ENCODE measurements at places on chromosomes 5 and 9.

- DNase-seq, result no peak
Observed at GRCh38 chr5:92703976-92704375, 877.0 kb downstream of the NR2F1-AS1 start.

DNA sequence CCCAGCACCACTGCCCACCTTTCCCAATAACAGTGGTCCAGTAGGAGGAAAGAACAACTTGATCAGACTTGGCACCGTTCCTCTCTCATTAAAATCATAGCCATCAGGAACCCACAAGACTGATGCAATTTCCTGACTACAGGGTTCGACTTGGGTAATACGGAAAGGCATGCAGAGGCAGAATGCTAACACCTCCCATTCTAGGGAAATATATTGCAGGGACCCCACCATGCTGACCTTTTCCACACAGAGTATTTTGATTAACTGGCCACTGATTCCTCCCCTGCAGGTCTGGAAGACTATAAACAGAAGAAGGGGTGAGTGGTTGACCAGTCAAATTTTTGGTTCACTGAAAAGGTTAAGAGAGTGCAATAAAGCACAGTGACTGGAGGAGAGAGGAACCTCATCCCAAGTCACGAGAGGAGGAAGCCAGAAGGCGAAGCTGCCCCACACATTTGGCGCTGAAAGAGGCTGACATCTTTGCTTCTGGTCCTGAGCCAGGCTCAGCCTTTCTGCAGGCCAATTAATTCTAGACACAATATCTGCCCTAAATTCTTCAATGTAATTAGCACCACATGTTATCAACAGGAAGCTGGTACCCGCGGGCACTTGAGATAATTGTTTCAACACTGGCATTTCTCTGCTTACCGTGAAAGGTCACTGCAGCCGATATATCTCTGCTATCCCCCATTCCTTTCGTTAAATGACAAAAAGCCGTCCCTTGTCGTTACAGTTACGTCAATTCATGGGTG, 64.7 kb upstream of the SPOCK1 start:
- peak; percentile 81 for DNase-seq

DNA sequence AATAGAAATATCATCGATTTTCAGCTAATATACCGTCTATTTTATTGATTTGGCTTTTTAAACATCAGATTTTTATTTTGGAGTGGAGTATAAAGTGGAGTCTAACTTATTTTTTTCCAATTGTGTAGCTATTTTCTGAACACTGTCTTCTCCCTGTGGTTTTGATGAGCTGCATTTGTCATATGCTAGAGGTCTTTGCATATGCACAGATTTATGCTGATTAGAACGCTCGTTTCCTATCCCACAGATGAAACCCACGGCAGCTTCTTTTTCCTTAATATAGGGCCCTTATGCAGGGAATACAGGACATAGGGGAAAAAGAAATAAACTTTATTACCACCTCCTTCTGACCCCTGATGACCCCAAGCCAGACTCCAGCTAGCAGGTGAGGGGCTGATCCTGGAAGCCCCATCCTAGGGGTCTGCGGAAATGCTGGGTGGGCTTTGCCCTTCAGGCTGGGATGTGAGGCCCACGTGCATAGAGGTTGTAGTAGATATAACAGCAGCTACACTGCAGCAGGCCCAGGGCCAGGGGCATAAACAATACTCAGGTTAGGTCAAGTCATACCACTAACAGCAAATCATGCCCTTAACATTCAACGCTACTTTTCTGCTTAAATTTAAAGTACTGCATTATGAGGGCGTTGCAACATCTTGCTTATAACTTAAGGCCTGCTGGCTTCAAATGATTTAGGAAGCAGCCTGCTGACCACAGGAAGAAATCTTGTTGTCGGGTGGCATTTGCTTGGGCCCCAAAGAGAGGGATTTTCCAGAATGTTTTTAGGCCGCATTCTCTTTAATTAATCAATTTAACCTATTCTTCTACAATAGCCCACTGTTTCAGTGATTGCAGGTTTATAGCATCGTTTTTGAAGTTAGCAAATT, 28.5 kb downstream of the MVB12B start:
- DNase-seq, result no peak

DNA sequence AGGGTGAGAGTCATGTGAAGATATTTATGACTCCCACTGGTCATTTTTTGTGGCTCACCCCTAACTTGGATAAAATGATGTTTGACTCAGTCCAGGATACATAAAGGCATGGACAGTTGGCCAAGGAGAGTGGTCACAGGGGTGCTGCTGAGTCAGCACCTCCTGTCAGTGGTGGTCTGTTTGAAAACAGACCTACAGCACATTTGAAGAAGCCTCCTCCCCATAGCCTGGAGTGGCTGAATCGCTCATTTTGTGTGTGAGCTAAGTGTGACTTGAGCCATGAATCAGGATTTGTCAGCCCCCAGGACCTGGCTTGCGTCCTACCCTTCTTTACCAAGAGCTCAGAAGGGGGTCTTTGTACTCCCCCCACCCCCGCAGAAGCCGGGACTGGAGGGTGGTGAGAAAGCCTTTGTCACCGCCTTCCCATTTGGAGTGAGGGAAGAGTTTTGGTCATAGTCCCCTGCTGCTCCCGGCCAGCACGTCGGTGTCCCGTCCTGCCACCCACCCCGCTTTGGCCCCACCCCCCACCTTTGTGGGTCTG, 35.6 kb downstream of the TRIO start:
- no peak for DNase-seq

DNA sequence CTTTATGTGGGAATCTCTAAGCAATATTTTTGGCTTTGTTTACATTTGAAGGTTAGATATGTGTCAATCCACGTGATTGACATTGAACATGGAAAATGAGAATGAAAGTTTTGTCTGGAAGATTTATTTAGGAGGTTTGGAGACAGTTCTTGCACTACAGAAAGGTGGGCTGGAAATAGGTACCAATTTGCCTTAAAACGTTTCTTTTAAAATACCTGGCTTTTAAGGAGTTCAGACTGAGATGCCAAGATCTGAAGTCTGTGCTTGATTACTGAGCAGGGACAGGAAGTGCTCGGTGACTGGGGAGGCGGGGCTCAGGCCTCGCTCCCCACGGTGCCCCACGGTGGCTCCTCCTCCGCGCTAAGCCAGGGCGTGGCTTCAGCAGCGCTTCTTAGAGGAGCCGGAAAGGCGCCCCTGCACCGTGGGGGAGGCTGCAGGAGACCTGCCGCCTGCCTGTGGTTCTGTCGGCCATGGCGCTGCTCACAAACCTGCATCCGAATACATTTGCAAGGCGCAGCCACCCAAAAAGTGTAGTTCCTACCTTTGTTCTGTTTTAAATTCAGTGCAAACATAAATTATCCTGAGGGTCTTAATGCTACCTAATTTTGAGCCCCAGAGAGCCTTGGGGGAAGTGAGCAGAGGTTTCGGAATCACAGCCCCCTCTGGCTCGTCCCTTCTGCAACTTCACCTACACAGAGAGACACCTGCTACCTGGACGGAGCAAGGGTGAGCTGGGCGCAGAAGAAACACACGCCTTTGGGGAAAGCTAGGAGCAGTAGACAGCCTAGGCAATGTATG, 49.2 kb downstream of the USP20 start:
- DNase-seq, result peak; percentile 62

DNA sequence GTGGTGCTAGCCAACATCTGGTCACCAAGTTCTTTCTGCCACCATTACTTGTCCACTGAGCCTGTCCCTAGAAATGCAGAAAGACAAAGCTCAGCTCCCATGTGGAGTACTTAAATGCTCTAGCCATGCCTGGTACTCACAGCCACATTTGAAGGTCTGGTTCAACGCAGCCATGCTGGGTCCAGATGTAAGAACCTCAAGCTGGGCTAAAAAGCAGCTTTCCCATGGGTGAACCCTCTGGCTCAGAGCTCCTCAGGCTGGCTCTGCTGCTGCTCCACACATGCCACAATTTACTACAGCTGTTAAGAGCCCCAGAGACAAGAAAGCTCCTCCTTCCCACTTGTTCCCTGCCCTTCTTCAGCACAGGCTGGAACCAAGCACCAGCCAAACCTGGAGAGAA, 97.1 kb upstream of the LRRTM2 start:
- DNase-seq, result peak; percentile 63

GRCh38 chr5:59174248-59174844, 591.5 kb downstream of the RAB3C start:
- DNase-seq, result peak; percentile 48

- peak; percentile 72 for DNase-seq
Observed at GRCh38 chr5:119302916-119303897, 52.6 kb upstream of the TNFAIP8 start.

DNA sequence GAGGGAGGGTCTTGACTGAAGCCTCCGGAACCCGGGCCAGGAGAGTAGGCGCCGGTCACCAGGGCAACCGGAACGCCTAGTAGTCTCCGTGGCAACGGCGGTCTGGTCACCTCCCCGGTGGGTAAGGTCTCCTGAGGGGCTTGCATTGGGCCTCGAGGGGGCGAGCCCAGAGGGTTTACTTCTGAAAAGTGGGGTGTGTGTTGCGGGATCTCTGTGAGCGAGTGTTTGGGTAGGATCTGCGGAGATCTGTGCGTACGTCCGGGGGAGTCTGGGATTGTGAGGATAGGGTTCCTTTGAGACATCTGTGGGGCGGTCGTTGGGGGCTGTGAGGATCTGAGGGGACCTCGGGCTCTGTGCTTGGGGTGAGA, at the start of gene FAM221B:
Gene FAM221B, minus strand, starts transcription at position 17 of the 368 bp plus-strand sequence. CDS start 2,571 bp downstream, outside the sequence.
- no peak for DNase-seq

DNA sequence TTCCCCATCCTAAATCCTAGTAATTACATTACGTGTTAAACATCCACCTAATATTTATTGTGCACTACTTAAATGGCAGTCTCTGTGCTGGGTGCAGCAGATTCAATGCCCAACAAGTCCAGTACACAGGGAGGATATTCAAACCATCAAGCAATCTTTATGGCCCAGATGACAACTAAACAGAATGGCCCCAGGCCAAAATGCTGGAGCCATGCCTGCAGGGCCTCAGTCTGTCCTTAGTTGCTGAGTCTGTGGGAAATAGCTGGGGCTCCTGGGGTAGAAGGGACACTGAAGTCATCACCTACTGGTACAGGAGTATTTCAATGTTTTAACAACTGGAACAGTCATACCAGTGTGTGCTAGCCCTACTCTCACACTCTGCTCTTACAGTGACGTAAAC, 153.5 kb downstream of the ZNF608 start:
- DNase-seq, result no peak

- no peak for DNase-seq
Observed at GRCh38 chr5:100574716-100575115, 39.5 kb downstream of the FAM174A start.

DNA sequence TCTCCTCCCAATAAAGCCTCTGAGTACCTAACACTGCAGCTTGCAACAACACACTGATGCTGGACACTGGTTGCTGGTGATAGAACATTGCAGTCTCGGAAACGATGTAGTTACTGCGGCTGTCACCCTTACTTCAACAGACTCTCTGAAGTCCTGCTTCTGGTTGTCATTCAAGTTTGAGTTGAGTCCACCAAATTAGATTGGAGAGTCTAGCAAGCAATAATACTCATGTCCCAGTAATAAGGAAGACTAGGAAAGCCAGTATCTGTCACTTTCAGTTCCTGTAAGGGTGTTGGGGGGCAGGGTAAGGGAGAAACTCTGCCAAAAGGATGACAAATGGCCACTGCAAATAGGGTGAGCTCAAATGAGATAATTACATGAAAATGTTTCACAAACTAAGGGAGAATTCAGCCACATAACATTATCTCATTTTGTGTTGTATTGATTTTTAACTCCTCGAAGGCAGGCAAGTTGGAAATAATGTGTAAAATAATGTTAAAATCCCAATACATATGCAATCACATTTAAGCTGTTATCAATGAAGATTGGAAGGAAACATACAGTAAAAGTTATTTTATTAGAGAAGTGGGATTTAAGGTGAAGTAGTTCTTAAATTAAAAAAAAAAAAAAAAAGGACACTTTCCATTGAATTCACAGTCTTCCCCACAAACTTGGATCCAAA, 849 bp upstream of the IFT74 start:
- no peak for DNase-seq

DNA sequence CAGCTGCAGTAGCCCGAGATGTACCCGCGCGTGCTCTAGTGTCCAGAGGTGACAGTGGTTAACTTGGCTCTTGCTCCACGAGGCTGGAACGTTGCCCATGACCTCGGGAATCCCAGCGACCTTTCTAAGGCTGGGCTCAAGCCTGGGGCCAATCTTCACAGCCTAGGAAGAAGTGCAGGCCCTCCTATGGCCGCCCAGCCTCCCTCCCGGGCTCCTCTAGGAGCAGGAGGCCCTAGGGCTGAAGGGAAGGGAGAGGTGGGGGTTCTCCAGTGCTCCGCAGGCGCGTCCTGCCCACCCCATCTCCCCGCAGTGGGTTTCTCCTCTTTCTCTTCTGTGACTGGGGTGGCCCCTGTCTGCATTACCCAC, 13.3 kb downstream of the NR2F1 start:
- no peak for DNase-seq

DNA sequence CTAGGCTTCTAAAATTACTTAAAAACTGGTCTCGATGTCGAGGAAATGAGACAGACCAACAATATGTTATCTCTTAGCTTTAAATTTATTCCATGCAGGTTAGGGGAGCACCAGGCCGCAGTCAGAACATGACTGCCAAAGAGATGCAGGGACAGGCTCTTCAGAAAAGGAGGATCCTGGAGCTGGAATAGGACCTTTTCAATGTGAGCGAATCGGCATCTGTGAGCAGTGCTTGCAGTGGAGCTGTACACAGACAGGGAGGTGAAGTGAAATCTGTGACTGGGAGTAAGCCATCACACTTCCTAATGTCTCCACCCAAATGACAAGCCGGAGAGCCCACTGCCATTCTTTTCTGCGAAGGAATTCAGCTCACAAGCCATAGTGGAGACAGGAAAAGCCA, 78.2 kb downstream of the EFNA5 start:
- DNase-seq, result no peak

DNA sequence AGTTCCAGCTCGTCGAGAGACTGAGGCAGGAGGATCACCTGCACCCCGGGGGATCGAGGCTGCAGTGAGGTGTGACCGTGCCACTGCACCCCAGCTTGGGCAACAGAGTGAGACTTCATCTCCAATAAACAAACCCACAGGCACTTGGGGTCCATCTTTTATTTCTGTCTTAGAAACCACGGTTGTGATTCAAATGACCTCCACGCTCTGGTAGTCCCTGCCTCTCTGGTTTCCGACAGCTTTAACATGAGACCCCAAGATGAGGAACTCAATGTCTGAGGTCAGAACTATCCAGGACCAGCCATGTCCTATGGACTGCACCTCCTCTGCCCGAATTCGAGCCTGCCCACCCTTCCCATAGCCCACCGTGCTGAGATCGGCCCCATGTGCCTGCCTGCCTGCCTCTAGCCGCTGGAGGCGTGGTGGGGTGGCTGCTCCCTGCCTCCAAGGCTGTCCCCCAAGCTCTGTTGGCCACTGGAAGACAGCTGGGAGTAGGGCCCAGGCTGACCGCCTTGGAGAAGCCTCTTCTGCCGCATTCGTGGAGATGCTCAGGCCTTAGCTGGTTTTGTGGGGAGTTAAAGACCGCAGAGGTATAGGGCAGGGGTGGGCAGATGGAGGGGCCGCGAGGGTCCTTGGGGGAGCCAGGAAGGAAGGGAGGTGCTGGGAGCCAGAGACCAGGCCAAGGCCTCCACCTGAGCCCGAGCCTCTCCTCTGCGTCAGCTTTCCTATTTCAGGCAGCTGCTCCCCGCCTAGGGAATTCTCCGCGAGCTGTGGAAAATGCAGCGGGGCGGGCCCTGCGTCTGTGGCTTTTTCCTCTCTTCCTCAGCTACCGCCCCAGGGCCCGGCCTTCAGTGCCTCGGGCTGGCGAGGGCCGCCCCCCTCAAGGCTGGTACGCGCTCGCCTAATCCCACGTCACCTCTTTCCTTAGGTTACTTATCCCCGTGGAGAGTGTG, 6.9 kb upstream of the WDR5 start:
- no peak for DNase-seq

GRCh38 chr5:179142434-179143198, 82.4 kb downstream of the ZNF354C start:
- peak; percentile 27 for DNase-seq

GRCh38 chr5:7250611-7251010, 145.3 kb upstream of the ADCY2 start:
- DNase-seq, result no peak

- DNase-seq, result peak; percentile 22
Observed at GRCh38 chr5:101390151-101390908, 487.2 kb upstream of the ST8SIA4 start.
